ENCODE measurements at places on chromosomes 1 and 21.

GRCh38 chr1:54577612-54578011 lies 29.6 kb downstream of the ACOT11 start:
- no peak for DNase-seq

GRCh38 chr1:47785561-47786271 lies 211.5 kb downstream of the TRABD2B start:
- no peak for DNase-seq

GRCh38 chr1:196609370-196609737 lies 1.1 kb upstream of the KCNT2 start:
- DNase-seq, result no peak

DNA sequence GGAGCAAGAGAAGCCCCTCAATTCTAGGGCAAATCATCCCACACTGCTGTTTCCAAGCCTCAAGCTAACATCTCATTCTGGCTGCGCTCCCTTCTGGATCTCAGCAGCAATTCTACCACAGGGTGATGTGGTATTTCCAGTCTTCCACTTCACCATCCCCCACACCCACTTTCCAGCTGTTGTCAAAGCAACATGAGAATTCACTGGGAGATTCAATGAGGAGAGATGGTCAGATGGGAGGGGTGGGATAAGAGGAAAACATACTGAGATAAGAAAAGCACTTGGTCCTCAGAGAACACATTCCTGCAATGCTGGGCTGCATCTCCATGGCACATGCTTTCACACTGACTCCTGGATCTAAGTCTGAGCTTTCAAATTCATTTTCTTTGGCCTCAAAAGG lies 47.3 kb upstream of the LRRC52 start:
- DNase-seq, result no peak

- DNase-seq, result peak; percentile 2
These were observed 13.8 kb downstream of the PARK7 start for GRCh38 chr1:7975212-7975865.

- no peak for DNase-seq
These were observed 29.6 kb downstream of the ZNF691 start for GRCh38 chr1:42876009-42876408.

GRCh38 chr21:33355996-33356395 lies 31.2 kb downstream of the IFNAR1 start:
- DNase-seq, result no peak

All from GF-D8 (cell line).